ENCODE measurements at places on chromosomes 11 and 22. TPM values are rescaled to one million over a fixed set of nuclear protein-coding genes. Genes with fewer than 3 reads are reported as not detected.

UNC93B1 gene
- total RNA-seq, result 15.1 TPM

DNA sequence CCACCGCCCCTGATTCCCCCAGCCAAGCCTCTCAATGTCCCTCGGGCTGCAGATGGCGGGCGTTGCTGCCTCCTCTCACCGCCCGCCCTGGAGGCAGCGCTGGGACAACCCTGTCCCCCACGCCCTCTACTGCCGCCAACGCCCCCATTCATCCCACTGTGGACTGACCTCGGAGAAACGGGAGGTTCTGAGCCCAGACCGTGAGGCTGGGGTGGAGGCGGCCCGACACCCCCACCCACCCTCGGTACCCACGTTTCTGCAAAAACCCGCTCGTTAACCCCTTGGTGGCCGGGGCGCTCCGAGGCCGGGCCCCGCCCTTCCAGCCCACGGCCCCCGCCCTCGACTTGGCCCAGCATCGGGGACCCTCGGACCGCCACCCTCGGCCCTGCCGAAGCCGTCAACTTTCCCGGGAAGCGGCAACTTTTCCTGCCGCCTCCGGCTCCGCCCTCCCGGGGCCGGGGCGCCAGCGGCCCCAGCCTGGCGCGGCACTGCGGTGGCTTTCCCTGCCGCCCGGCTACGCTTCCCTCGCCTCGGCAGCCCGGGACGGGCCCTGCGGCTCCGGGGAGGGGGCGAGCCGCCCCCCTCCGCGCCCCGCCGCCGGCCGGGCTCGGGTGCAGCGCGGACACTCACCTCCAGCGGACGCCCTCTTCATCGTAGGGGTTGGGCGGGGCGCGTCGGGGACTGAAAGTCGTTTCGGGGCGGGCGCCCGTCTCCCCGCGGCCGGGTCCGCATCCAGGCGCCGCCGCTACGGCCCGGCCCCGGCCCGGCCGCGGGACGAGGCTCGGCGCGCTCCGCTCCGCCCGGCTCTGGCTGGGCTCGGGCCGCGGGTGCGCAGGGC, 458 bp downstream of the RTN4R start:
- no peak for DNase-seq

- DNase-seq, result no peak
These were observed 19.1 kb downstream of the APOL3 start for GRCh38 chr22:36141481-36141880.

GRCh38 chr11:62921573-62922188, 518 bp upstream of the CHRM1 start:
- DNase-seq, result no peak

GRCh38 chr11:126475014-126475991, 119.8 kb downstream of the ST3GAL4 start:
- no peak for DNase-seq

- DNase-seq, result no peak
These were observed 34.4 kb upstream of the KIRREL3 start for GRCh38 chr11:127034973-127035372.

DNA sequence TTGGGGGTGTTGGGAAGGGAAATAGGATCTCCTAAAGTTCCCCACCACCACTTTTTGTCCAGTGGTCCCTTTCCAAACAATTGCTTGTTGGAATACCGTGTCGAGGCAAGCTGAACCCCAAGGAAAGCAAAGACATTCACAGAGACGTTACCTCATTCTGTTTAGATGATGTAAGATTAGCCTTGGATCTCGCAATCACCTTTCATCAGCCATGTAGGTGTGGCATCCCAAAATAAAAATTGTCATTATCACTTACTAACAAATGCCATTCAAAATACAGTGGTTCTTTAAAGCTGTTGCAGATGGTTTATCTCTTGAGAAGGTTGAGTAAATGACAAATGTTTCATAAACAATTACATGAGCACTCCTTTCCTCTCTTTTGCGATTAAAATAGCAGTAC, 86.5 kb upstream of the SLC25A18 start:
- DNase-seq, result peak; percentile 32

DNA sequence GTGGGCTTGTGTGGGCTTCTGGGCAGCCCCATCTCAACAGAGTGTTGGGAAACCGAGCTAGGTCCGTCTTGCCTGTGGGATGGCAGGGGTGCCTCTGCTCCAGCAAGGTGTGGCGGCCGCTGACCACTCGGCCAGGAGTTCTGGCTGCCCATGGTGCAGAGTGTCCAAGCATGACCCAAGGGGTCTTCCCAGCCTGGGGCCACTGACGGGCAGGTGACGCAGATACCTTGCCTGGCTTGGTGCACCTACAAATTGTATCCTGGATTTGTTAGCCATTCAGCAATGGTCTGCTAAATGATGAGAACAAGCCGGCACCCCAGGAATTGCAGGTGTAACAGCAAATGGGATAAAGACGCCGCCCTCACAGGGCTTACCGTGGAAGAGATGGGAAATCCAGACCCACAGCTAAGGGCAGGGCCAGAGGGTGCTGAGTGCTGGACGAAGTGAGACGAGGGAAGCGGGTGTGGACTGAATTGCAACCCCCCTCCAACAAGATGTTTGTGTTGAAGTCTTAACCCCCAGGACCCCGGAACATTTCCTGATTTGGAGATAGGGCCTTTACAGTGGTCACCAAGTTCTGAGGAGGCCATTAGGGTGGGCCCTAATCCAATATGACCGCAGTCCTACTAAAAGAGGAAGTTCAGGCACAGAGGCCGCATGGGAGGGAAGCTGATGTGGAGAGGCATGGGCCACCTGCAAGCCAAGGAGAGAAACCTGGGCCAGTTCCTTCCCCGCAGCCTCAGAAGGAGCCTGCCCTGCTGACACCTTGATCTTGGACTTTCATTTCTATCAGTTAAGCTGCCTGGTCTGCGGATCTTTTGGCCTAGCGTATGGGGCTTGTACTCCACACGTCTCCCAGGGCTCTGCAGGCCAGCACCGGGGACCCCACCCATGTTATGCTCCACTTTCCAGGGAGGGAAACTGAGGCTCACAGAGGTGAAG, 45.2 kb upstream of the LINC01488 start:
- no peak for DNase-seq

DNA sequence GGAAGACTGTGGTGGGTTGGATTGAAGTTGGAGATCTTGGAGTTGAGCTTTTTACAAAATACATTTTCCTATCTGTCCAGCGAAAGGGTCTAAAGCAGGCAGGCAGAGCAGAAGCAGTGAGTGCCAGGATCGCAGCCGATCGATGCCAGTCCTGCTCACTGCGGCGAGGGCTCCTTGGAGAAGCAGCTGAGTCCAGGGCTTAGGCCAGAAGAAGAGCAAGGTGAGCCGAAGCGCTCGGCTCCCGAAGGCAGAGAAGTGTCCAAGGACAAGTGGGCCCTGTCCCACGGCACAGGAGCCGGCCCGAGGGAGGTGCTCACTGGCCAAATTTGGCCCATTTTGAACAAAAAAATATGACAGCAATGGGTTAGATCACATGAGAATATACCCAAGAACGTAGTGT, 637.8 kb downstream of the BRD1 start:
- DNase-seq, result no peak

Data from NCI-H460 (cell line).